ENCODE measurements at places on chromosomes 6 and 20.

- DNase-seq: peak; percentile 26
These were observed 71.7 kb downstream of the ATP9A start for GRCh38 chr20:51696304-51697071.

- peak; percentile 28 for DNase-seq
These were observed 1.7 kb downstream of the SDCBP2 start for GRCh38 chr20:1327241-1327653.

- DNase-seq: no peak
These were observed 137.1 kb downstream of the DNAH8 start for GRCh38 chr6:38852215-38852614.

DNA sequence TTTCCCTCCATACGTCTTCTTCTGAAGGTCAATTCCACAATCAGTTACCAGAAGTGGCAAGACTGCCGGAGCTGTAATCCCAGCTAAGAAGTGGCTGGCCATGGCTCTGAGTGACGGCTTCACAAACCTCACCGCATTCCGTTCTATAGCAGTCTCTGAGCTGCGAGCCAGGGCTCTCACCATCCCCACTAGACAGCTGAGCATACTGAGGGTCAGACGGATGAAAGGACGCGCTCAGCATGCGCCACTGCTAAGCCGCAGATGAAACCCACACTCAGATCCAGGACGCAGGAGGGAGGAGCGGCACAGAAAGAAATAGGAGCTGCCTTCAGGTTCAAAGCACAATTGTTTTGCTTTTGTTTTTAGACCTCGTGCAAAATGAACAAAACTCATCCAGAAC is 97.9 kb downstream of the ANKRD60 start:
- DNase-seq: no peak

GRCh38 chr6:28683945-28684538 is 158.4 kb downstream of the GPX5 start:
- DNase-seq: peak; percentile 51

GRCh38 chr6:161477876-161478425 is 204.1 kb upstream of the AGPAT4 start:
- no peak for DNase-seq

DNA sequence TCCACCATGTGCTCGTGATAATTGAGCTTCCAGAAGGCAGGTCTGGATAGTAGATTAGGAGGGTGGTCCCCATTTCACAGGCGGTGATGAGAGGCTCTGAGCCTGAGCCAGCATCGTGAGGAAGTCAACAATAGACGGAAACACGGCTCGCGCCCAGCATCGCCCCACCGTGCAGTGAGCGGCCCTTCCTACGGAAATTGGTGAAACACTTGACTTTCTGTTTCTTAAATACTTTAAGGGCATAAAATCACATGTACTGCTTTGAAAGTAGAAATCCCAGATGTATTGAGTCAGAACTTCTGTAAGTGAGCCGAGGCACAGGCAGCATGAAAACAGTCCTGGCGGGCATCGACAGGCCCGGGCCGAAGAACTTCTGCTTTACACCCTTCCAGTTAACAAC is 4.3 kb upstream of the KIF25 start:
- no peak for DNase-seq

- peak; percentile 90 for DNase-seq
These were observed 27.0 kb upstream of the TBC1D7 start for GRCh38 chr6:13355043-13355945.

- peak; percentile 62 for DNase-seq
These were observed 31.0 kb downstream of the GLO1 start for GRCh38 chr6:38671885-38672467.

All from myocyte (in vitro differentiated cells).